ENCODE measurements at places on chromosomes 7 and 10.

GRCh38 chr10:121243609-121244241 is 354.5 kb downstream of the FGFR2 start:
- no peak for DNase-seq

DNA sequence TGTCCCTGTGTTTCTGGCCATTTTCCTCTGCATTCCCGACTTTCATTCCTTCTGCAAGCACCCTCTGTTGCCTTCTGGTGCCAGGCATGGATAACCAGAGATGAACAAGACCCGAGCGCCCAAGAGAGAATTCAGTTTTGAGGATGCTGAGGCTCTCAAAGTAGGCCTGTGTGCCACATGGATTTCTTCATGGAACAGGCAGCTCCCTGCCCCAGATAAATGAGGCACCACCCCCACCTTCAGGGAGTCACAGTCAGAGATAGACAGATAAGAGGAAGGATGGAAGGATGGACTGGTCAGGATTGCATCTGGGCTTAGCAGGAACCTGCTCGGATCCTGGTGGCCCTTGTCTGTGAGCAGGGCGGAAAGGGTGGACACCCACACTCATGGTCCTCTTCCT is 49.4 kb downstream of the ADCYAP1R1 start:
- DNase-seq, result no peak

GRCh38 chr10:131186547-131187253 is 124.8 kb downstream of the TCERG1L start:
- no peak for DNase-seq

DNA sequence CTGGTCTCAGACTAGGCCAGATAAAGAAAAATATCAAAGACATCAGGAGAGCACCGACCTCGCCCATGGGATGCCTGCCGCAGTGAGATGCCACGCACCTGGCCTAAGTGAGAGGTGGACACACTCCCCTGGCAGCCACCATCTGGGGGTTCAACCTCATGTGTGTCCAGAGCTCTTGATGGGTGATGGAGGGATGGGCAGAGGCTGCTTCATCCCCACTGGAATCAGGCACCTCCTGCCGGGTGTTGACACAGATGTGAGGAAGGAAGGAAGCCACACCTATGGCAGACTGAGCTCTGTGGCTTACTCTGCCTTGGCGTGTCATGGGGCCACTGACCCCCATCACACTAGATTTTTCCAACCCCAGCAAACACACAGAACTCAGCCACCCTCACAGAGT is 11.4 kb downstream of the ZNF488 start:
- DNase-seq, result no peak

- DNase-seq, result no peak
Observed at GRCh38 chr7:54394834-54395233, 147.3 kb upstream of the VSTM2A start.

- no peak for DNase-seq
Observed at GRCh38 chr10:88598055-88598454, 11.5 kb downstream of the LIPJ start.

GRCh38 chr10:130824230-130825014 is 487.1 kb downstream of the TCERG1L start:
- DNase-seq, result no peak

DNA sequence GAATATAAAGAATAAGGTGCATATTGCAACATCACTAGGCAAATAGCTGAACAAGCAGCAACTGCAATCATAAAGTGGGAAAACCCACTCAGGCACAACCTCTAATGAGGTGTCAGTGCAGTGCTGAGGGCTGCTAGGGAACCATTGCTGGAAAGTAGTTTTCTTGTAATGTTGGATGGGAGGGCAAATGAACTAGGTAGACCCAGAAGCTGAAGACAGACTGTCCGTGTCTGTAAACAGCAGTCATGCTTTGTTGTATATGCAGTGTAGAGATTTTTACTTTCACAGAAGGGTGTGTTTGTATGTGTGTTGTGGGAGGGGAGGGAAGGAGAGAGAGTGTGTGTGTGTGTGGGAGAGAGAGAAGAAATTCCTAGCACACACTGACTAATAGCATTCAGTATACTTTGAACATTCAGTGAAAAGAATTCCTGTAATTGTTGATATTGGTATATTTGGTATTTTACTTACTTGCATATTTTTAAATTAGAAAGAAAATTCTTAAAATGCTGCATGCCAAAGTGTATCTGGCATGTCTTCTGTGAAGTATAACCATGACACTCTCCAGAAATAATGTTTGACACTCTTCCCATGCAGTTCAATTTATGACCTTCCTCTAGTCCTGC is 28.8 kb downstream of the ITGB8 start:
- no peak for DNase-seq

DNA sequence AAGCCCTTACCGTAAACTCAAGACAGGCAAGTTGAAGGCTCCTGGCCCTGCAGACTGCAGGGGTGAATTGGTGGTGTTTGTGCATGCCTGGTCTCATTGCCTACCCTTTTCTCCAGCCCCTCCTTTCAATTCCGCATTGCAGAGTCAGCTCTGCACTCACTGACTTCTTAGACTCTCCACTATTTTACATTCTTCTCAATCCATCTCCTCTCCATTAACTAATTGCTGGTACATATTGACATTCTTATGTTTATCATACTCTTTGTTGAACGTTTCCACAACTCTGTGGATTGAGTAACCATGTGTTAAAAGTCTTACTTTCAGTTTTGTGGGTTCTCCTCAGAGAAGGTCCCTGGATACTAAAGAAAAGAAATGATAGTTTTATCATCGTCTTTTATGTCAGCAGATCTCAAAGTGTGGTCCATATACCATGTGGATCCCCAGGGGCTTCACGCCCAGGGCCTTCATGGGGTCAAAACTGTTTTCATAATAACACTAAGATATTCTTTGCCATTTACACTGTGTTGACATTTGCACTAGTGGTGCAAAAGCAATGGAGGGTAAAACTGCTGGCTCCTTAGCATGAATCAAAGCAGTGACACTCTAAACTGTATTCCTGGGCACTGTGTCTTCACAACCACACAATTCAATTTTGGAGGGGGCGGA is 135.4 kb upstream of the FZD1 start:
- DNase-seq, result no peak

Measured in upper lobe of left lung (tissue), 6 donors.